ENCODE measurements at places on chromosomes 3 and 15.

DNA sequence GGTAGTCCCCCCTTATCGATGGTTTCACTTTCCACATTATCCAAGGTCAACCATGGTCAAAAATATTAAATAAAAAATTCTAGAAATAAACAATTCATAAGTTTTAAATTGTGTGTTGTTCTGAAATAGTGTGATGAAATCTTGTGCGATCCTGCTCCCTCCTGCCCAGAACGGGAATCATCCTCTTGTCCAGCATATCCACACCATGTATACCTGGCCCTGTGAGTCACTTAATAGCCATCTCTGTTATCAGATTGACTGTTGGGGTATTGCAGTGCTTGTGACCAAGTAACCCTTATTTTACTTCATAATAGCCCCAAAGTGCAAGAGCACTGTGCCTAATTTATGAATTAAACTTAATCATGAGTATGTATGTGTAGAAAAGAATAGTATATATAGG lies 19.1 kb downstream of the FAM81A start:
- DNase-seq, result no peak

DNA sequence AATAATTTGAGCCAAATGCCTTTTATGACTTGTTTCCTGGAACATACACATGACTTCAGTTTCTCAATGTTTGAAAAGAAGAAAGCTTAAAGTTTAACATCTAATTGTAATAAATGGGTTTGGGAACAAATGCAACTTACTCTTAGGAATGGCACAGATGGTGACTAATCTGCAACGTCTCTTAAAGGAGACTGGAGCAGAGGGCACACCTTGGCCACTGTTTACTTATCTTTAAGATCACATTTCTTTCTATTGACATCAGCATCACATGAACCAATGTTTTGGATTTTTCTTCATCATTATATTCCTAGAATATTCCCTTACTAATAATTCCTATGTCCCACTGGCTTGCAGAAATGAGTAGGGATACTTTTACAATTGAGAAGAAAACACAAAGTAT lies 229.5 kb downstream of the CHL1 start:
- no peak for DNase-seq

GRCh38 chr3:155658671-155659261 lies 86.1 kb downstream of the PLCH1 start:
- DNase-seq, result no peak

- no peak for DNase-seq
Observed at GRCh38 chr3:168427835-168428475, 332.2 kb upstream of the GOLIM4 start.

DNA sequence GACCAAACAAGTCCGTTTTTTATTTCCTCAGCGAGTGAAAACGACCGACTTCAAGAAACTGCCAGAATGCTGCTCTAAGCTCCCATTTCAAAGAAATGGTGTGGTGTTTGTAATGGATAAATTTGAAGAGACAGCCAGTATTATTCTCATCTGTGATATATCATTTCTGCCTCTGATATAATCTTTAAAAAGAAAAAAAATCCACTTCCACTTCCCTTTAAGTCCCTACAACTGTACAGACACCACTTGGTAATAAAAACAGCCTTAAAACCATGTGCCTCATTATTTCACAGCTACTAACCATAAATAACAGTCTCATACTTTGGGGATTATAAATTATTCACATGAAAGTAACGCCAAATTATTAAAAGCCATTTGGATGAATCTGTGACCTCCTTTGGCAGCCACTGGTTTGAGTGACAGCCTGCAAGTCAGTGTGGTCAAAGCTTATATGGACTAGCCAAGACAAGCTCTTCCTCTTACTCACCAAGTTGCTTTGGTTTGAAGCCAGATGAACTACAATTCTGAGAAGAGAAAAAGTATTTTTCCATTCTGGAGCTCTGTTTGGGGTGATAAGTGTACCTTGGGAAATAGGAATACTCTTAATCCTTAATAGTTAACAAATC lies 168.0 kb downstream of the SHOX2 start:
- no peak for DNase-seq

GRCh38 chr3:98902351-98902740 lies 851 bp upstream of the DCBLD2 start:
- DNase-seq, result no peak

GRCh38 chr3:104629038-104629437 lies 737.7 kb upstream of the ALCAM start:
- no peak for DNase-seq

- no peak for DNase-seq
Observed at GRCh38 chr15:22265056-22265945, 185.0 kb downstream of the OR4M2 start.

DNA sequence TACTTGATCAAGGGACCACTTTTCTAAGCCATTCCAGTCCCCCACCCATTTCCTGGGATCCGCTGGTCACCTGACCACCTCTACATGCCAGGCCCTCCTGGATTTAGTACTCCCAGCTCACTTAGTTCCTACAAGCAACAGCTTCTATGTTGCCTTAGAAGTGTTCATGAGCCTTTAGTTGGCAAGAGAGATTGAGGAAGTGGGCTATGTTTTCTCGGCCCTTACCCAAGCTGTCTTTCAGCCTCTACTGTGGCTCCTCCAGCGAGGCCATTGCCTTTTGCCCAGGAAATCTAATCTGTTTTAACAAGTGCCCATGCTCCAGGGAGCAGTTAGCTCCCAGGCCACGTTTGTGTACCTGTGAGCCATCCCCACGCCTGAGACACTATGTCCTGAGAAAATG lies 4.5 kb upstream of the PRKAR2A start:
- DNase-seq, result no peak

GRCh38 chr3:41190509-41191284 lies 8.6 kb upstream of the CTNNB1 start:
- no peak for DNase-seq

DNA sequence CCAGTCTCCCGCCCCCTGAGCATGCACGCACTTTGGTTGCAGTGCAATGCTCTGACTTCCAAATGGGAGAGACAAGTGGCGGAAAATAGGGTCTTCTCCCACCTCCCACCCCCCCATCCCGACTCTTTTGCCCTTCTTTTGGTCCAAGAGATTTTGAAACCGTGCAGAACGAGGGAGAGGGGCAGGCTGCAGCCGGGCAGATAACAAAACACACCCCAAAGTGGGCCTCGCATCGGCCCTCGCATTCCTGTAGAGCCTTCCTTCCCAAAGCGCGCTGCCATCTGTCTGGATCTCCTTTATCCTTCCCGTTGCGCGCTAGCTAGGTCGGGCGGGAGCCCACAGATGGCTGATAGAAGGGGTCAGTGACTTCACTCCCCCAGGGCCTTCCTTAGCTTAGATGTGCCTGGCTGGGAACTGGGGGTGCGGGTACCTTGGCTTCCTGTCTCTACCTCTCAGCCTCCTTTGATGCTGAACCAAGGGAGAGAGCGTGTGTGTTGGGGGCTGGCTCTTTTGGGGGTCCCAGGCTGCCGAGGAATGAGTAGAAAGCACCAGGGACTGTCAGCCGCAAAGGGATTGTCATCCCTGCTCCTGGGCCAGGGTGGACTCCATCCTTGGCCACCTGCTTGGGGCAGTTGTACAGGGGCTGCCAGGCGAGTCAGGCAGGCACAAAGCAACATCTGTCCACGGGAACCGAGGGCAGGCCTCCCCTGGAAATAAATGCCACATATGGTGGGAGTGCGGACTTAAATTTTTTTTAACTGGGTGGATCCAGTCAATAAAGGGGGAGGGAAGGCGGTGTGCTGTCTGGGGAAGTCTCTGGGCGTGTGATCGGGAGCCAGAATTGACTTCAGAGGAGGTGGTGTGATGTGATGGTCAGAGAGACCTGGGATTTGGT lies 1.8 kb downstream of the SMAD3 start:
- DNase-seq, result no peak

- DNase-seq, result no peak
Observed at GRCh38 chr3:115141033-115141757, 5.9 kb downstream of the ZBTB20 start.

DNA sequence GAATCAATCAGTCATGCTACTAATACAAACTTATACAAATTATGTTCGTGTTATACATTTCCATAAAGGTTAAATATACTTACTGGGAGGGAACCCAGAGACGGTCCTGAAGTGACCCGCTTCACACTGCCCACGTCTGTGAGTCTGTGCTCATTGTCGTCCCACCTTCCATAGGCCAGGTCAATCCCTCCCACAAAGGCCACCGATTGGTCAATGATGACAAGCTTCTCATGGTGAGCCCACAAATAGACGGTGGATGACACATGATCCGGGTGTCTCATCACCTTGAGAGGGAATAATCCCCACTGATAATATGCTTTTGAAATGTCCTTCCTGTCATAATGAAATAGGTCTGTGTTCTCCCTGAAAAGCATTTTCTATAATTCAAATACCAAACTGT lies 121.7 kb downstream of the PLD1 start:
- no peak for DNase-seq

- peak; percentile 29 for DNase-seq
Observed at GRCh38 chr3:110684466-110684865, 387.1 kb upstream of the NECTIN3 start.

DNA sequence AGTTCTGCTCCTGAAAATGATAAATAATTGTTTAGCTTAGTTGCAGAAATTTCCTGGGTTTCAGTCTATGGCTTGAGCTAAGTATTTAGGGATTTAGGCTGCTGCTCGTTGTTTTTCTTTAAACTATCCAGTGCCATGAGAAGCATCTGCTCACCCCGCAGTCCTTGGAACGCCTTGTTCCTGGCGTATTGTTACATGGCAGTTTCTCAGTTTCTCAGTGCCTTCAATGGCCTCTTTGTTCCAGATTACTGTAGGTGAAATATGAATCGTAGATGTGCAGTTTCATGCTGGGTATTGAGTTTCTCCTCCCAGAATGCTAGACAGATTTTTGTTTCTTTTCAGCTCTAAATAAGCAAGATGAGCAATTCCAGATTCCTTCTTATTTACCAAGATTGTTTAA lies 269.5 kb upstream of the GBE1 start:
- no peak for DNase-seq

- no peak for DNase-seq
Observed at GRCh38 chr3:185896636-185897035, 41.2 kb downstream of the TRA2B start.

DNA sequence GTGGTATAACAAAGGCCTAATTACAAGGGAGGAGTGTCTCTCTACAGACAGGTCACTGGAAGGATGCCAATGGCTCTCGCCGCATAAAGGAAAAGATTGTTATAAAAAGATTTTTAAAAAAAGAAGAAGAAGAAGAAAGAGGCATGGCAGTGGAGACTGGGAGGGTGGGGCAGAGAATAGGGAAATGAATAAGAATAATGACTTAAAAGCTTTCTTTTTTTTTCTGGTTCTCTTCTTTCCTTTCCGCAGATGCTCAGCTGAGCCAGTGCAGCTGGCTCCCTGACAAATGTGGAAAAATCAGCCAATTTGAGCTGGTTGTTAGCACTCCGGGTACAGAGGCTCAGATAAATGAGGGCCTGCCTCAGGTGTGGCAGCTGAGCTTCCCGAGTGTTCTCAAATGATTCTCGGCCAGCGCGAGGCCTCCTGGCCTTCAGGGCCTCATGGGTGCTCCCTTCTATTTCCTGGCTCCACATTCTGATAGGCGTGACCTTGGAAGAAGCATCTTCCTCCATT lies 234.1 kb downstream of the RORA start:
- peak; percentile 28 for DNase-seq

DNA sequence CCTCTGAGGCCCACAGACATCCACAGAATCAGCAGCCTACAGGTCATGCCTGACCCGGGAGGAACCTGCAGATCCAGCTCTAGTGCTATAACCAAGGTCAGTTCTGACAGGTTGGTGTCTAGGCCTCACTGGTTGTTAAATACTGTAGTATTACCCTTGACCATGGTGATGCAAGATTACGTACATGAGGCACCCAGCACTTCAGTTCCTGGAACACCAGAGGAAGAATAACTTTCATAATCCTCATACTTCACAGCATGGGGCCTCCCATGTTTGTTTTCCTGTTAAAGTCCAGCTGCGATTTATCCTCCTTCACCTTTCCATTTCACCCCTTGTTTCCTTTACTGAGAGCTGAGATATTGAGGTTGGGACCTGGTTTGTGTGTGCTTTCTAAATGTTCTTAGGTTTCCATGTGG lies 34.4 kb upstream of the GLCE start:
- DNase-seq, result no peak

- no peak for DNase-seq
Observed at GRCh38 chr15:77604973-77605372, 27.7 kb downstream of the LINGO1 start.

Measured in dermis microvascular lymphatic vessel endothelial cell (primary cell).